ENCODE measurements at places on chromosomes 1 and 21.

DNA sequence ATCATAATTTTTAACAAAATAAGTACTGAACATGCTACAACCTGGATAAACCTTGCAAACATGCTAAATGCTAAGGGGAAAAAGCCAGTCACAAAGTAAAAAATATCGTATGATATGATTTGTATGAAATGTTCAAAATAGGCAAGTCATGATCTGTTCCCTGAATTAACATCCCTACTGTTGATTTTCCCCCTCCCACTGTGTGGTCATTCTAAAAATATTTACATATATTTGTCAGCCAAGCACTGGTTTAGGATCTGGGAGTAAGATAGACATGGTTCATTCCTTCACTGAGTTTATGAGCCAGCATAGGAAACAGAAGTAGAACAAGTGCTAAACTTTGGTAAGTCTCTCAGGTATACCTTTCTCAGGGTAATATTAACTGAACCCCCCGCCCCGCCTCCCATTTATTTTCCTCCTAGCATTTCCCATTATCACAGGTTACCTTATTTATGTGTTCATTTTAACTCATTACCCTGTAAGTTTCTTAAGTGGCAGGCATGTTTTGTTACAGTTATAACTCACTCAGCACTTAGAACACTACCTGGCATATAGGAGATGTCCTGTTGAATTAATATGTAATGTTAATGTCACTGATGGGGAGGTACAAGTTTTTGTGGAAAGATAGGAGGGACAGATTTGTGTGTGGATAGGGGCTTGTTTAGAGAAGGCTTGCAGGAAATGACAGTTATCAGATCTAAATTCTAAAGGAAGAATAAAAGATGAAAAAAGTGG is 12.3 kb downstream of the UQCRH start:
- no peak for DNase-seq

DNA sequence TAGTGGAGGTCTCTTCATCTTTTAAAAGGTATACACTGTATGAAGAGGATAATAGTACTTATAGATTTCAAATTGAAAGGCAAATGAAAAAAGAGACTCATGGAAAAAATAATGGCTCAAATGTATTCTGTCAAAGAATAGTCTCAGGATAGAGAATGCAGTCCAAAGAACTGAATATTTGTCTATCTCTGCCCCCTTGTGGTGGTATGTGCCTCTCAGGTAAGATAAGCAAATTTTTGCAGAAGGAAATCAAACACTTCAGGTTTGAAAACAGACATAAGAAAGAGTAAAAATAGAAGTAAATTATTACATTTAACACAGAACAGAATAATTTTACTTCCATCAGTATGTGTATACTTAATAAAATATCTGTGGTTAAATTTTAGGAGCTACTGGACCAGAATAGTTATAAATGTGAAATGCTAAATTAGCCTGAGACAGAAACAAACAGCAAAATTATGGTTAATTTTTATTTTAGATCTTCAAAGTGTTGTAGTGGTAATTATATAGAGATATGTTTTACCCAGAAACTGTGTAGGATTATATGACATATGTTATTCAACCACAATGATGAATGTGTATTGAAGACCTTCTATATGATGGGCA is 164.4 kb upstream of the PALMD start:
- peak; percentile 41 for DNase-seq

- DNase-seq, result no peak
Measured at GRCh38 chr1:222048094-222048595, 306.3 kb upstream of the DUSP10 start.

GRCh38 chr1:17352419-17352909 is 19.5 kb upstream of the PADI6 start:
- DNase-seq, result no peak

DNA sequence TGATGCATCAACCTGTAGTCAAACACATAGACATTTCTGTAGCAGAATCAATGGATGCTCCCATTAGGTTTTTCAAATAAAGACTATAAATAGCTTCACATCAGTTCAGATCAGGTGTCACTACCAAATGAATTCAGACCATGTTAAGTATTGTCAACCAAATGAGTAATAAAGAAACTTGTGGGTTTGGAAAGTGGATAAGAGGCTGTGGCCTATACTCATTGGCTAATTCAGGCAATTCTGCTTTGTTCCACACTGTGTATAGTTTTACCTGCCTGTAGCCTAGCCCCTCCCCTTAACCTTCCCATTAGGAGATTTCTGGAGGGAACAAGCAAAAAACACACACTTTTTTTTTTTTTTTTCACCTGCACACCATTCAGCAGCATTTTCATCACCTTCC is 321.2 kb downstream of the HLX start:
- no peak for DNase-seq
